Peyer's patch (tissue), 4 donors: ENCODE measurements at places on chromosomes 1 and 21. TPM values are rescaled to one million over a fixed set of nuclear protein-coding genes. Genes with fewer than 3 reads are reported as not detected.

TOE1 gene
- total RNA-seq = 13.5 TPM

VASH2 gene
- not detected for total RNA-seq

HLX gene
- 7.9 TPM for total RNA-seq

PIK3C2B gene
- total RNA-seq = 143 TPM

PTPN7 gene
- total RNA-seq = 4.7 TPM

LCE1C gene
- total RNA-seq = not detected

KNCN gene
- not detected for total RNA-seq

SNRPE gene
- total RNA-seq = 19.8 TPM

CNIH4 gene
- 77.8 TPM for total RNA-seq

TBCE gene
- total RNA-seq = 50.1 TPM

BRINP2 gene
- total RNA-seq = not detected

ADORA3 gene
- 14.9 TPM for total RNA-seq
